ENCODE measurements at places on chromosomes 1 and 21.

- no peak for DNase-seq
These were observed 36.6 kb downstream of the GJA5 start for GRCh38 chr1:147723691-147724323.

DNA sequence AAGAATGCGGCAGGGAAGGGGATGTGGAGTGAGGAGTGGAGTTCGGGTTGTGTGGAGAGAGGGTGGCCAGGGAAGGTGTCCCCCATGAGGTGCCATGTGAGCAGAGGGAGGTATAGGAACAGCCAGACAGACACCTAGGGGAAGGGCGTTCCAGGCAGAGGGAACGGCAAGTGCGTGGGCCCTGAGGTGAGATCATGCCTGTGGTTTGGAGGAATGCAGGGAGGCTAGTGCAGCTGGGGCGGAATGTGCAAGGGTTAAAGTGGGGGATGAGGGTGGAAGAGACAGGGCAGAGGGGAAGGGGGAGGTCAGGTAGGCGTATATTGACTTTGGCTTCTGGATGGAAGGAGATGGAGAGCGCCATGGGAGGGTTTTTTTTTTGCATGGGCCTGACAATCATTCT, 31.6 kb upstream of the PADI6 start:
- no peak for DNase-seq

GRCh38 chr1:163168053-163168452, 34.7 kb downstream of the RGS5 start:
- no peak for DNase-seq

- no peak for DNase-seq
These were observed 78.8 kb upstream of the TENT5C start for GRCh38 chr1:117527074-117527473.

DNA sequence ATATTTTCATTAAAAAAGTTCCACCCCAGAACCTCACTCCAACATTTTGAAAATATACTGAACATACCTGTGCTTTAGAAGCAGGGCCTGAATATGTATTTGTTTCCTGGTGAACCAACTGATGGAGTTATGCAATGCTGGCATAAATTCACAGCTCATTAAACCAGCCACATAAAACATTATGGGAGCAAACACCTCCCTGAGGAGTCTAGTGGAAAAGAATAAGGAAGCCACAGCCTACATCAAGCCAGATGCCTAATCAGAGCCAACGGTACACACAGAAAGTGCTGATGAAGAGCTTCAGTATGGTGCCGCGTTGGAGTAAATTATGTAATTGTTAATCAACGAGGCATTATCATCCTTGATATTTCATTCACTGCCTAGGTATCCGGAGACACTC, 199.5 kb downstream of the AJAP1 start:
- DNase-seq: no peak

DNA sequence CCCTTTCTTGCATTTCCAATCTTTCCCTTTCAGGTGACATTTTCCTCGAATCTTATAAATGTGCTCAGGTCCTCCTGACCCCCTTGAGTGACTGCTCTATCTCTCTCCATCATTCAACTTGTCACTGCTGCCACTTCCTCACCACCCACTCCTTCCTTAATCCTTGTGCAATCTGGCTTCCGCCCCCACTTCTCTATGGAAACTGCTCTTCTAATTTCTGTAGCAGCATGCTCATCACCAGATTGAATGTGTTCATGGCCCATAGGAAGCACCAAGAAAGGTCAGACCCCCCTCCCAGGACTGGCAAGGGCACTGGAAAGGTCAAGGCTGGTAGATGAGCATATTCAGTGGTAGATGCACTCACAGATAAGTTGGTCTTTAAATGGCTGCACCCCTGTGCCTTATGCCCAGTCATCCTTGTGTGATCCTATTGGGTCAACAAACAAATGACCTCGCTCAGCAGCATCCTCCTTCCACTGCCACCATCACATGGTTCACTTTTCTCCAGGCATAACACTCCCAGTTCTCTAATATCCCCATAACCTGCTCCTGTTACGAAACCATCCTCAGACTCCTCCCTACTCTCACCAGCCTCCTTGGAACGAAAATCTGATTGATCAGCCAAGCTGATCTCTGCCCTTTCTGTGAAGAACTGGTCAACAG, 288.5 kb upstream of the POU3F1 start:
- DNase-seq: no peak

GRCh38 chr1:205668951-205669340, 11.4 kb downstream of the SLC45A3 start:
- no peak for DNase-seq

DNA sequence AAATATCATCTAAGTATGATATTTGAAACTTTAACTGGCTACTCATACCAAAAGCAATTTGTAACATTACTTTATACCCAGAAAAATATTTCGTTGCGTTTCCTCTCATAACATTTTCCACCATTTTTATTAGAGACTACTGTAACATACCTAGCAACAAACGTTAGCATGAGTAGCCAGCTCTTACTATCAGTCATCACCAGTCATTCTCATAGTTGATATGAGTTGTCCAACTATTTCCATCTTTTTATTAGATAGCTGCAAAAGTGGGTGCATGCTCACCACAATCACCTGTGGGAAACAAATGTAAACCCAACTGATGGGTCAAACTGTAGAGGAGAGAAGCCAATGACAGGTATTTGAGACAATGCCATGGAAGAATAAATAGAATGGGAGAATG, 114.6 kb downstream of the AKT3 start:
- no peak for DNase-seq

GRCh38 chr1:233364695-233365539, 37.4 kb downstream of the MAP3K21 start:
- no peak for DNase-seq

DNA sequence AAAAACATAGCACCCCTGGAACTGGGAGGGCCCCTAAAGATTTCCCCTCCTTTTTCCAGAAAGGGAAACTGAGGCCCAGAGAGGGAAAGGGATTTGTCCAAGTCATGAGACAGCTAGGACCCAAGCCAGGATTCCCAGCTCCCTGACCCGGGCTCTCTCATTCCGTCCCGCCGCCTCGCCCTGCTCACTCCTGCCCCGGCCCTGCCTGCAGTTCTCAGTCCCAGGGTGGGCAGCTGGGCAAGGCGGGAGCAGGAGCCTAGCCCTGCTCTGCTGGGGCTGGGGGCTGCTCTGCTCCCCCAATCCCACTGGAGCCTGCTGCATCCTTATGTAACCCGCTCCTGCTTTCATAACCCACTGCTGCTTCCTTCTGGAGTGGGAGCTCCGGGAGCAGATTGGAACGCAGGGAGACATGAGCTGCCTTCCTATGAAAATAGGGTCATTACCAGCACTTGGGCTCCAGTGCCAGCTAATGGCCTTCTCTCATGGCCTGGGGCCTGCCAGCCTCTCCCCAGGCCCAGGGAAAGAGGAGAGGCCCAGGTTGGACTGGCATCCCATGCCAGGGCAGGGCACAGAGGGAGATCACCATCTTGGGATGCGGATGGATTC, 84.5 kb downstream of the CAMK2N1 start:
- no peak for DNase-seq

- no peak for DNase-seq
These were observed 21.4 kb downstream of the AHCYL1 start for GRCh38 chr1:110005971-110006370.

DNA sequence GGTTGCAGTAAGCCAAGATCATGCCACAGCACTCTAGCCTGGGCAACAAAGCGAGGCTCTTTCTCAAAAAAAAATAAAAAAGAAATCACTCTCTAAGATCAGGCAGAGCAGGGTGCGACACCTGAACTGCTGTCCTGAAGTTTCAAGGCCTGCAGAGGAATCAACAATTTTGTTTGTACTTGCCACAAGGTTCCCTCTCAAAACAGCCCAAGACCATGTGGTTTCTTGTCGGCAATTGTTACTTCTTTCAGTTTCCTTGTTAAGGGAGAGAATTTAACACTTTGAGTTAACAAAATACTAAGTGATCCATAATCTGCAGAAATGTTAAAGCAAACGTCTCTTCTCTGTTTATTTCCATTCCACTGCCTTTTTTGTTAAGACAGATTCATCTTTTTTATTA, 36.5 kb downstream of the MACO1 start:
- DNase-seq: no peak

DNA sequence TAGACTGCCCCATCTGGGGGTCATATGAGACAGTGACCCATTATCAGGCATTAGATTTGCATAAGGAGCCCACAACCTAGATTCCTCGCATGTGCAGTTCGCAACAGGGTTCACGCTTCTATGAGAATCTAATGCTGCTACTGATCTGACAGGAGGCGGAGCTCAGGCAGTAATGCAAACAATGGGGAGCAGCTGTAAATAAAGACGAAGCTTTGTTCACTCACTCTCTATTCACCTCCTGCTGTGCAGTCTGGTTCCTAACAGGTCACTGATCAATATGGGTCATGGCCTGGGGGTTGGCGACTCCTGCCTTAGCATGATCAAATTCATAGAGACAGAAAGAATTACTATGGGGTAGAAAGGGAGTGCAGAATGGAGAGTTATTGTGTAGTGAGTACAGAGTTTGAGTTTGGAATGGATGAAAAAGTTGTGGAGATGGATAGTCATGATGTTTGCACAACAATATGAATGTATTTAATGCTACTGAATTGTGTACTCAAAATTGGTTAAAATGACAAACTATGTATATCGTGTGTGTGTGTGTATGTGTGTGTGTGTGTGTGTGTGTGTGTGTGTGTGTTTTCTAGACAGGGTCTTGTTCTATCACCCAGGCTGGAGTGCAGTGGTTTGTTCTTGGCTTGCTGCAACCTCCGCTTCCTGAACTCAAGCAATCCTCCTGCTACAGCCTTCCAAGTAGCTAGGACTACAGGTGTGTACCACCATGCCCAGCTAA, 42.2 kb downstream of the BTF3L4 start:
- no peak for DNase-seq

- no peak for DNase-seq
These were observed 71.5 kb upstream of the NR5A2 start for GRCh38 chr1:199956005-199956404.

GRCh38 chr1:50620680-50621329, 197.6 kb upstream of the DMRTA2 start:
- DNase-seq: no peak

GRCh38 chr1:217989510-217989909, 295.6 kb upstream of the RRP15 start:
- DNase-seq: no peak

- DNase-seq: no peak
These were observed 649.4 kb upstream of the CXADR start for GRCh38 chr21:16863362-16863905.

DNA sequence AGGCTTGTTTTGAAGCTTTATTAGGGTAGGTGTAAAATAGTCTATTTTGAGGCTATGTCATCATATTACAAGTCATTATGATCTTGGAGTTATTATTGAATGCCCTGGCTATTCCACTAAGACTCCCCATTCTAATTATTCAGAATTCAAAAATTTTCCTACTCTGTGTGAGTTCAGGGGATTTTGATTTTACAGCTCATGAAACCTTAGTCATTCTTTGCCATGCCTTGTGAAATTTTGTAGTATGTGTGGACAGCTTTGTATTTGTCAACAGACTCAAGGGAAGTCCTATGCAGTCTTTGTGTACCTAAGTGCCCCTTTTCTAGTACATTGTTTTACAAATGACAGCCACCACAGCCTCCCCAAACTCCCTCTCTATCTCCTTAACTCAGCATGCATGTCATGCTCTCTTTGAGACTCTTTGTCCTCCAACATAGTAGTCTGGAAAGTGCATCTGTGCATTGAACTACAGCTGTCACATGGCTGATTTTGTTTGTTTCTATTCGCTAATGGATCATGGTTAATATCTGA, 28.0 kb downstream of the CD1D start:
- DNase-seq: no peak

- no peak for DNase-seq
These were observed 62.9 kb downstream of the TRABD2B start for GRCh38 chr1:47934243-47934805.

GRCh38 chr1:190475421-190476141, 2.1 kb downstream of the BRINP3 start:
- DNase-seq: no peak

DNA sequence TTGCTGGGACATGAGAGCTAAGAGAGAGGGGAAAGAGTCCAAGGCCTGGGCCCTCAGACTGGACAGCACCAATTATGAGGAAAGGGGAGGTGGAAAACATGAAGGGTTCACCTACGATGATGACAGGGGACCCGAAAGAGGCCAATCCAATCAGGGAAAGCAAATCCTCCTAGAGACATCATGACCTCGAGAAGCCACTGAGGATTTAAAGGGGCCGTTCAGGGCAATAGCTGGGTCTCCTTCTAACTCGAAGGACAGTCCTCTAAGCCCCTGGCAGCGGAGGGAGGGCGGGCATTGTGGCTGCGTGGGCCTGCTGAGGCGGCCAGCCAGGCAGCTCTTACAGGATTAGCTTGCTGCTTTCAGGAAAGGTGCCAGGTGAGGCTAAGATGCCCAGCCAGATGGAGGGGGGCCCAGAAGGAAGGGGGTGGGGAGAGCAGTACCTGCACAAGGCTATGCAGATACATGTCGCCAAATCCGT, 7.4 kb downstream of the MEF2D start:
- no peak for DNase-seq

DNA sequence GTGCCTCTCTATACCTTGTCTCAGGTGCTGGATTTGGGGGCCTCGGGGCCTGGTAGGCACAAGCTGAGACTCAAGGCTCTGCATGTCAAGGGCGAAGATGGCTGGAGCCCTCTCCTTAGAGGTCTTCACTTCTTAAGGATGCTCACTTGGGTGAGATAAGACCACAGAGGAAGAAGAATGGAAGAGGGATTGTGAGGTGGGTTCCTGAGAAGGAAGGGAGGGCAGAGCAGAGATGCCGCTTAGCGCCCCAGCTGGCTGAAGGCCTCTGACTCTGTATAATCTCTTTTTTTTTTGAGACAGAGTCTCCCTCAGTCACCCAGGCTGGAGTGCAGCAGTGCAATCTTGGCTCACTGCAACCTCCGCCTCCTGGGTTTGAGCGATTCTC, 32.2 kb downstream of the SOX13 start:
- no peak for DNase-seq

- DNase-seq: no peak
These were observed 99.1 kb downstream of the CLEC20A start for GRCh38 chr1:178397678-178398077.

DNA sequence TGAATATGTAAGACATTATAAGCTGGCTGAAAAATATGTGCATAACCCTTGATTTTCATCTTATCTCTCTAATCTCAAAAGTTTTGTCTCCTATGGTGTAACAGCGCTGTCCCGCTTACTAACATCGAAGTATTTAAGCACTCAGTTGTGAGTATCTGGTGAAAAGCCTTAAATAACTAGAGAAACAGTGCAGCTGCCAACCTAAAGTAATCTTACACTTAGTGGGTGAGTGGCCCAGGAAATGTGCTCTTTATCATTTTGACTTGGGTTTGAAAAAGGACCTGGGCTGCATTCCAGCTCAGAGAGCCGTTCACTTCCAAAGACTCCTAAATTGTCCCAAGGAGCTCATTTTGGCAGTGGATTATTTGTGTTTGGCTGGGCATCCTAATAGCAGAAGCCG, 225.9 kb downstream of the SPATA17 start:
- DNase-seq: no peak

- DNase-seq: peak; percentile 65
These were observed 1.0 kb downstream of the FAM78B start for GRCh38 chr1:166165661-166166328.

GRCh38 chr1:112735752-112736151, 20.6 kb upstream of the PPM1J start:
- no peak for DNase-seq

GRCh38 chr1:119139403-119139802, 1.1 kb downstream of the WARS2 start:
- DNase-seq: peak; percentile 67
